ENCODE measurements at places on chromosomes 3 and 15.

DNA sequence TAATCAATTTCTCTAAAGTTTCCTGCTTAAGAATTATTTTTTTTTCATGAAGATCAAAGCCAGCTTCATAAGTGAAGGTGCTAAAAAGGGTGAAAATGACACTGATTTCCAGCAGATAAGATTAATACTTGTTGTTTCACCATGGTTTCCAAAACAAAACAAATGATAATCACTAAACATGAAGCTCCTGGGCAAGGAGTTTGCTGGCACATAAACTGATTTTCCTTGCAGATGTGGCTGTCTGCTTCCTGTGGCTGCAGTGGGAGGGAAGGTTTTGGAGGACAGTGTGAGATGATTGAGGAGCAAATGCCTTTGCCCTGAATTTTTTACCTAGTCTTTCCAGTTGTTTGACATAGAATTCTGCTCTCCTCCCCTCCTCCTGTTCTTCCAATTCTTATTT lies 228.8 kb downstream of the DIPK2A start:
- no peak for DNase-seq

- no peak for DNase-seq
These were observed 21.5 kb downstream of the MAP2K1 start for GRCh38 chr15:66408254-66408653.

- no peak for DNase-seq
These were observed 1.1 kb downstream of the WDR82 start for GRCh38 chr3:52277071-52277964.

DNA sequence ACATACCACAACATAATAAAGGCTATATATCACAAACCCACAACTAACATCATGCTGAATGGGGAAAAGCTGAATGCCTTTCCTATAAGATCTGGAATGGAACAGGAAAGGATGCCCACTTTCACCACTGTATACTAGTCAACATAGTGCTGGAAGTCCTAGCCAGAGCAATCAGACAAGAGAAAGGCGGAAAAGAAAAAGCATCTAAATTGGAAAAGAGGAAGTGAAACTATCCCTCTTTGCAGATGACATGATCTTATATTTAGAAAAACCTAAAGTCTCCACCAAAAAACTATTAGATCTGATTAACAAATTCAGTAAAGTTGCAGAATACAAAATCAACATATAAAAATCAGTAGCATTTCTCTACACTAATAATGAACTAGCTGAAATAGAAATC lies 14.6 kb upstream of the PIK3CA start:
- no peak for DNase-seq

DNA sequence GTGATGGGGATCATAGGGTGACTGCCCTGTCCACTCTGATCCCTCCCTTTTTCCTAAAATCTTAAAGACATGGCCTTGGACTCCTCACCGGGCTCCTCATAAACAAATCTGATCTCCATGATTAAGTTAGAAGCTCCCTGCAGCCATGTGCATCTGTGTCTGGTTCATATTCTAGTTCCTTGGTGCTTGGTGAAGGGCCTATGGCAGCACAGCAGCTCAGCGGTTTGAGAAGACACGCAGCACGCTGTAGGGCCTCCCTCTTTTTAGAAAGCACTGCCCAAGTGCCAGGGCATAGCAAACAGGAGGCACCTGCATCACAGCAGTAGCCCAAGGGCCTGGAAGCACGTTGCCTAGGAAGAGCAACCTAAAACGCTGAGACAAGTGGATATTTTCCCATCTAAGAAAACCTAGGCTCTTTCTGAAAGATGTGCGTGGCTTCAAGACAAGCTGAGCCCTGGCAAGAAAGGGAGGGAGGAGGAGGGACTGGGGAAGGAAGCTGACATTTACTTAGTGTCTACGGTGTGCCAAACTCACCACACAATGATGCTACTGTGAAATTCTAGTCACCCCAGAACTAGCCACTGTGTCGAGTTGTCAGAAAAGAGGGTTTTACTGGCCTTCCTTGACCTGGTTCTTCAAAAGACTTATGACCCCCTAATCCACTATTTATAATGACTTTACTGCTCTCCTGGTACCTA lies 14.9 kb upstream of the ULK3 start:
- DNase-seq: no peak

DNA sequence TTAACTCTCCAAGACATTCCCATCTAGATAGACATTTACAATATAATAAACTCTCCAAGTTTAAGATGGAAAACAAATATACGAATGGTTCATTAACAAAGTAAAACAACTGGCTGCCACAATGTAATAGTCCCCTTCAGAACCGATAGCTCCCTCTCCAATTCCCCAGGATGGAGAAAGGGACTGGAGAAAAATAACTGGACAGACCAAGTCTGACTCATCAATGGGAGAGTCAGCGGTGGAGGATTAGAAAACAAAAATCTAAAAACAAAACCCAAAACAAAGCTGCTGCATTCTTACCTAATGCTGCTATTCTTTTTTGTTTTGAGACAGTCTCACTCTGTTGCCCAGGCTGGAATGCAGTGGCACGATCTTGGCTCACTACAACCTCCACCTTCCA lies 468.1 kb downstream of the SHQ1 start:
- DNase-seq: no peak

DNA sequence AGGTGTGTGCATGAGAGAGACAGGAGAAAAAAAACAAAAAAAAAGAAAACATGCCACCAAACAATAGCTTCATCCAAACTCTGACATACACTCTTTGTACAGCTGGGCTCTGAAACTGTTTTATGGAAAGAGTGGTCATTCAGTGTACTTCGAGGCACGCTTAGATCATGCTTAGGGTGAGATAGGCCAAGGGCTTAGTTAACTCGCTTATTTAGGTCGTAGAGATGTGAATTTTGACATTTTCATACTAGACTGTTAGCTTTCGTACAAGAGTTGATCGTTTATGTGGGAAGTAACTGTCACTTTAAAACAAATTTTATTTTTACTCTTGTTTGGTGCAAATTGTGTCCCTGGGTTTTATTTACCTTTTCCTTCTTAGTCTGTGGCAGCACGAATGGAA lies 166.4 kb downstream of the GHSR start:
- DNase-seq: no peak

DNA sequence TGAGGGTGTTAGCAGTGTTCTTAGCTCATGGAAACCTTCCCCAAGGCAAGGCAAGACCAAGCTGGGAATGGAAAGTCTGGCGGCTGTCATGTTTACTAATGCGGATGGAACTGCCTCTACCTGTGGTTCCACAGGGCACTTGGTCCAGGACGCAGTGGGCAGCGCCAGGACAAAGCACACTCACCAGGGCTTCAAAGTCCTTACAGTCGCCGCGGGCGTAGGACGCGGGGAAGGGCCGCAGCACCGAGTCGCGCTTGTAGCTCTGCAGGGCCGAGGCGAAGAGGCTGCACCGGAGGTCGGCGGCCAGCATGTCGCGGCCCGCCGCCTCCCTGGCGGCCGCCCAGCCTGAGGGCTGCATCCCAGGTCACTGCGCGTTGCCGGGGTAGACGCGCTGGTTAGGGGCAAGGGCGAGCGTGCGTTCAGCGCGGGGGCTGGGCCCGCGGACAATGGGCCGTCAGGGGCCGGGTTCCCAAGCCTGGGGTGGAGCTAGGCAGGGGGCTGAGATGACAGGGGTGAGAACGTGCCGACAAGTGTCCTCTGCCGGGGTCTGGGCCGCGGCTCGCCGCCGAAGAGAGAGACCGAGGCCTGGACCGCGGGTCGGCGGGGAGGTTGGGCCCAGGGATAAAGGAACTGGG lies 497 bp downstream of the PARP16 start:
- no peak for DNase-seq

GRCh38 chr3:9141928-9142289 lies 107.5 kb downstream of the SRGAP3 start:
- no peak for DNase-seq

DNA sequence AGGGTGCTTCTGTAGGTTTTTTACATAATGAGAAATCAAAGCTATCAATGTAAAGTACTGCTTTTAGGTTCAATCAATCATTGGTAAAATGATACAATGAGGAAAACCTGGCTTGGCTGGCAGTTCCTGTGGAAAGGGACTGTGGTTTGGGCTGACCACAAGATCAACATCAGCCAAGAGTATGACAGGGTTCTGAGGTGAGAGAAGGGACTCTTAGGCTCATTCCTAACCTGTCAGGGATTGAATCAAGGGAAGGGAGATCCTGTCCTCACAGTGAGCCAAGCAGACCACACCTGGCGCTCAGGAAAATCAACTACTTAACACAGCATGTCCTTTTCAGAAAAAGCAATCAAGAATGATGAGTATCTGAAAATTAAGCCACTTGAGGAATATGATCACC lies 111.1 kb downstream of the MAGI1 start:
- DNase-seq: no peak

GRCh38 chr3:55330756-55331155 lies 156.3 kb downstream of the WNT5A start:
- no peak for DNase-seq

GRCh38 chr15:92399271-92399950 lies 5.7 kb downstream of the ST8SIA2 start:
- no peak for DNase-seq

DNA sequence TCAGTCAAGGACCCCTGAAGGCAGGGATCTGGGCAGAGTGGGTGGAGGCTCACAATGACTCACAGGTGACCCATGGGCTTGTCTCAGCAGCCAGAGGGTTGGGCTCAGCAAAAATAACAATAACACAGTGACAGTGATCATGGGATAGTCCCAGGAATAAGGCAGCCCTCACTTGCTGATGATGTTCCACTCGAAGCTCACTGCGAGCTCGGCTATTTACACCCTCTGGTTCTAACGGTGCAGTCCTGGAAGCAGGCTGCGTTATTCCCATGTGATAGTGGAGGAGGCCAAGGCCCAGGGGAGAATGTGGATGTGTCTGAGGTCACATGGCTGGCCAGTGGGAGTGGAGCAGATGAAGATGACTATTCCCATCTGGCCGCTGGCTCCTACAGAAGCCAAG lies 16.2 kb downstream of the CCDC33 start:
- no peak for DNase-seq

DNA sequence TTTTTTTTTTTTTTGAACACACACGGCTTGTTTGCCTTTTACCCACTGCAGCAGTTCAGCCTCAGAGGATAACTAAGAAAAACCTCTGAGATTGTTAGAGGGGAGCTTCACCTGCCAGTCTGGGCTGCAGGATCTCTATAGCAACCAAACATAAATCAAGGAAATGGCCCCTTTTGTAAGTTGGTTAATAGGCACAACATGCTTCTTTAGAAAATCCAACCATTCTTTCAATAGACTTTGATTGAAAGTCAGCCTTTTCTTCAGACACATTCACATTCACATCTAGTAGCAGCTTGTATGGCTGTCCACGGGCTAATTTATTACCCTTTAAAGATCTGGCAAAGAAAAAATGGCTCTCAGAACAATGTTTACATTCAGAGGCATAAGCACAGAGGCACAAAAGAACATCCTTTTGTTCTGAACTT lies 136.6 kb upstream of the RARB start:
- DNase-seq: no peak

- no peak for DNase-seq
These were observed 163.6 kb upstream of the TBC1D5 start for GRCh38 chr3:17905996-17906395.

Data from DMS153 (cell line).